Mesenteric fat pad (tissue), 1 donor: ENCODE measurements at places on chromosomes 1 and 21. TPM values are rescaled to one million over a fixed set of nuclear protein-coding genes. Genes with fewer than 3 reads are reported as not detected.

The SLC35E2B gene
- 27.7 TPM for total RNA-seq

The WDR64 gene
- not detected for total RNA-seq

DNA sequence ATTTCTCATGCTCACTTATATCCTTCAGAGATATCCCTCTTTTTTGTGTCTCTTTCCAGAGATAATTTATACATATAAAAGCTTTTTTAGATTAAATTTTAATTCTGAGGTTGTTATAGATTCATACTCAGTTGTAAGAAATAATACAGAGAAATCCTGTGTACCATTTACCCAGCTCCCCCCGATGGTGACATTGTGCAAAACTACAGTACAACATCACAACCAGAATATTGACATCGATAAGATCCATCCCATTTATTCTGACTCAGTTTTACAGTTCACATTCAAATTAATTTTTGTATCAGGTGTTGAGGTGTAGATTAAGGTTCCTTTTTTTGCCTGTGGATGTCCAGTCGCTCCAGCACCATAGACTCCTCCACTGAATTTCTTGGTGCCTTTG is 14.3 kb downstream of the DMRTB1 start:
- no peak for DNase-seq

DNA sequence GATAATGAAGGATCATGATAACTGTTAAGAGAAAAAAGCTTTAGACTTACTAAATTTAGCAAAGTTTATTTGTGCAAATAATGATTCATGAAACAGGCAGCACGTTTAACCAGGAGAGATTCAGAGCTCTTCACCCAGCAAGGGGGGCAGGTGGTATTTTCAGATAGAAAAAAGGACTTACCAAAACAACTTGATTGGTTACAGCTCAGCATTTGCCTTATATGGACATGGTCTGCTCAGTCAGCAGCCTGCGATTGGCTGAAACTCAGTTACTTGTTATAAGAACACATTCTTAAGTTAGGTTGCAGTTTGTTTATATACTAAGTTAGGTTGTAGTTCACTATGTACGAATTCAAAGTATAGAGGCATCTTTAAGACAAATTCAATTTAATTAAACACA is 165.6 kb downstream of the DUSP10 start:
- DNase-seq: no peak

The LRRC53 gene
- total RNA-seq: not detected

The MARK1 gene
- 19.2 TPM for total RNA-seq

GRCh38 chr1:207925210-207925609 is 14.3 kb upstream of the CD34 start:
- no peak for DNase-seq

DNA sequence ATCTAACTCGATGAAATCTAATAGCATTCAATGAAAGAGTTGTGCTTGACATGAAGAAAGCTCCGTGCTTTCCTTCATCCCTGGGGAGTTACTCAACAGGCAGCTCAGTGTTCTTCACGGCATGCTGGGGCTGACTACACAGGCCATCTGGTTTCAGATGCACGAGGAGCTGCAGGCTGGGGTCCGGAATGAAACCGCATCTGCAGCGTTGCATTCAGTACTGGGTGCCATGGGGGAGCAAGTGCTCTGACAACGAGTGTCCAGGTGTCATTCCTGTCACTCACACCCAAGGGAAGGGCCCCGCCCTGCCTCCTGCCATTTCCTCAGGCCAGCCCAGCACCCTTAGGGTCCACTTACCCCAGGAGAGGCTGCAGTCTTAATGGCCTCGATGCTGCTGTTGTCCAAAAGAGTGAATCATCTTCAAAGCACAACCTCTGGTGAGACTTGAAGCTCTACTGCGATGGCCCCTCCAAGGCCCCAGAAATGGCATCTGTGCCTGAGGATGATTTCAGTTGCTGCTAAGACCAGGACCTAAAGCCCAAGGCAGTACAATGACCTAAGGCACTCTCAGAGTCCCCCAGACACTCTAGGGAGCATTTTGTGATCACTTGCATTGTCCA is 61.4 kb downstream of the STUM start:
- no peak for DNase-seq
